ENCODE measurements at places on chromosomes 5 and 9.

- DNase-seq: no peak
Observed at GRCh38 chr5:29777373-29777772, 1416.1 kb upstream of the CDH6 start.

DNA sequence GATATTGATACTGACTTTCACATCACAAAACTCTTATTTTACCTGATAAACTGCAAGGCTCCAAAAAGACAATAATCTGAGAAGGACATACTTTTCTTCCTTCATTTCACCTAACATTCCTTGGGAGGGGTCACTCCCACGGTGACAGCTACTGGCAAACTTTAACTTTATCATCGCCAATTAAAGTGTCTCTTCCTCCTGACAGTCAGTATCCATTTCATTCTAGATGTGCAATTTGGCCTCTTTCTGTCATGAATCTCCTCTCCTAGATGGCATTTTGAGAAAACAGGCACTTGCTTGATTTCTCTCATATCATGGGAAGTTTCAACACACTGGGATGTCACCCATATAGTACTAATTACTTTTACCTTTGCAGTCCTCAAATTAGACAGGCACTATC lies 413.5 kb upstream of the CCNG1 start:
- no peak for DNase-seq

- DNase-seq: no peak
Observed at GRCh38 chr5:172731680-172732074, 39.3 kb downstream of the DUSP1 start.

DNA sequence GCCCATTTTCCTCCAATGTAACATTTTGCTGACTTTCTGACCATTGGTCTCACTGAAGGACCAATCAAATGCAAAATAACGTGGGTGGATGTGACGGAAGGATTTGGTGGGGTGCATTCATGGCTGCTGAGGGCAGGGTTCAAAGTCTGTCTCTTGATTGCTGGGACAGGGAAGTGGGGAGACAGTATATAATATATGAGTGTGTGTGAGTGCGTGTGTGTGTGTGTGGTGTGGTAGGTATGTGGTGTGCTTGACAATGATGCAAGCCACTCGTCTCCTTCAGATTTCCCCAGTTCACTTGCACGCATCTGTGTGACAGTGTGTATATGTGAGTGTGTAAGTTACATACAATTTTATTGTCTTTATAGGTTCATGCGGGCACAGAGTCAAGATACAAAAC lies 477.3 kb downstream of the DIRAS2 start:
- DNase-seq: no peak

- no peak for DNase-seq
Observed at GRCh38 chr5:151475388-151475787, 28.0 kb downstream of the SLC36A1 start.

GRCh38 chr9:116991051-116991450 lies 303.9 kb downstream of the TRIM32 start:
- no peak for DNase-seq

- DNase-seq: no peak
Observed at GRCh38 chr5:10106806-10107205, 142.9 kb downstream of the ATPSCKMT start.

DNA sequence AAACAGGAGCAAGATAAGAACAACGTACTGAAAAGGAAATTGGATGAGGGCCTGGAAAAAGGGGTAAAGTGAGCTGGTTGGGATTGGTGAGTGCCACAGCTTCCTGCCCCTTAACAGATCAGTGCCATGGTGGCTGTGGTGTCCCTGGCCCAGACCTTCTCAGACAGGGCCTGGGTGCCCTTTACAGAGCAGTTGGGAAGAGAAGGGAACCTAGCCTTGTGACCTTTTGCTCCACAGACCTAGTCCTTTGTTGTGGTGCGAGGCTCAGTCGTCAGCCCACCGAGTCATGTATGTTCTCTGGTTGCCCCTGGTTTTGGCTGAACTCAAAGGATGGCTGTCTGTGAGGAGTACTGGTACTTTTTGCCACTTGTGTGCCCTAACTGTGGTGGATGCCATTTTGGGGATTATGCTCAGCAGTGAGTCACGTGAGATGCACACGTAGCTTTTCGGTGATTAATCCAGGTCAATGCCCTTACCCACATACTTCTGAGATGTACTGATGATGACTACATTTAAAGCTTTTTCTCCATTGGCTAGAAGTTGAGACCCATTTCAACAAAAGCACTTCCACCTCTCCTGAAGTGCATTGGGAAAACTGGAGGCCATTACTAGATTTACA lies 48.4 kb downstream of the EXOSC2 start:
- no peak for DNase-seq

DNA sequence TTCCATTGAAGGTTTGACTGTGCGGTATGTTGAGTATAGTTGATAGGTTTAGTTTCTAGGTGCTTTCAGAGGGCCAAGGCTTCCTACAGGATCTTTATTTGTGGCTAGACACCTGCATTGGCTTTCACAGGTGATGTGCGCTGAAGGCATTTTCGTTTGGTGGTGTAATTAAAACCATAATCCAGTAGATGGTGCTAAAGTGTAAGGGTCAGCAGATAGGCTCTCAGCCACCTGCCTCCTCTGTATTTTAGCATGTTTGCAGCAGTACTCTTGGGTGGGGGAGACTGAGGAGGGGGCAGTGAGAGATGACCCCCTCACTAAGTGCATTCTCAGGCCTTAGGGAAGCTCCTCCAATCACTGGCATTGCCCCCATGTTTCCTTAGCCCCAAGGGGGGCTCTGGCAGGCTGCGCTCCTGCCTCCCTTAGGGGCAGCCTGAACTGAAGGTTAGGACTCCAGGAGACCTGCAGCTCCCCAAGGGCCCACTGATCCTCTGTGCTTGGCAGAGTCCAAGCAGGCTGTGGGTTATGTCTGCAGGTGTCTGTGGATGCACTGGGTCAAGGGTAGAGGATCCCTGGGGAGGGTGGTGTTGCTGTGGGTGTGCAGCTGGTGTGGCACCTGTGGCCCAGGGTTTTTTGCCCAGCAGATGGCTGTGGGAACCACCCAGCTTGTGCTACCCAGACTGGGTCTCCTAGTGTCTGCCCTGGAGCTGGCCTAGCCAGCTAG lies 23.4 kb downstream of the CDK20 start:
- no peak for DNase-seq

DNA sequence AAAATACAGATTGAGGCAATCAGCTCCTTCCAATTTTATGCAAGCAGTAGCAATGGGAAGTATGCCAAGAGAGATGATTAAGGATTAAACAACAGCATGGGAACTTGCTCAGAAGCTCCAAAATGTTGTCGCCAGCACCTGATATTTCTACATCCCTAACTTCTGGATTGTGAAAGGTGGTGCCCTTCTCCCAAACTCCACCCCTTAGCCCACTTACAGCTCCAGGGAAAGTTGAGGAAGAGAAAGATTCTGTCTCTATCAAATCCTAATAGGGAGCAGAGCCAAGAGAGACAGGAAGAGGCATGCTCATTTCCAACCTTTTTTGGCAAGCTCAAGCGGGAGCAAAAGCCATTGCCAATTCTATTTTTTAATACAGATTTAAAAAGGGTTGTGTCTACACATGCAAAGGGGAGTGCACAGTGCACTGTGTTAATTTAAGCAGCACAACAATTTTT lies 92.4 kb upstream of the NR3C1 start:
- no peak for DNase-seq

GRCh38 chr9:116322521-116322920 lies 168.9 kb downstream of the PAPPA start:
- no peak for DNase-seq

DNA sequence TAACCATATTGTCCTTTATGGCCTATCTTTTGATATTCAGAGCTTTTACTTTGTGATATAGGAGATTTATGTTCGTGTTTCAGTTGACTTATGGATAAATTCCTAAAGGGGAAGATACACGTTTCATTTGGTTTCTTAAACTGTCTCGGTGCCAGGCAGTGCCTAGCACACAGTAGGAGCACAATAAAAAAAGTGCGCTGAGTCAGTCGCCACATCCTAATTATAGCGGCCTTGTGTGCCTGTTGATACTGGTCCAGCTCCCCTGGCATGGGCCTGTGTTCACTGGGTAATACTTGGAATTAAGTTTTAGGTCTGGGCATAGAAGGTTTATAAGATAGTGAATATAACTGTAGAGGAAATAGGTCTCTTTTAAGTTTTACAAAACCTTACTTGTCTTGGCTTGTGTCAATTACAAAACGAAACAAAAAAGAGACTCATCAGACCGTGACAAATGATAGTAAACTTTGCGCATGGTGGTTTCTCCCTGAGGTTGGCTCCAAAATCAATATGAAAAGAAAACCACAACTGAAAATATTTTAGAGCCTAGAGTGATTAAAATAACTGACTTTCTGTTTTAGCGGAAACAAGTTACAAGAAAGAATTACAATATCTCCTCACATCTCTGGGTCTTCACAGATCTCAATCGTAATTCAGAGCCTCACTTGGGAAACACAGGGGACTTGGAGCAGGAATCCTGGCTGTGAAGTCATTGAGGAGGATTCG lies 84.8 kb downstream of the MVB12B start:
- DNase-seq: no peak

DNA sequence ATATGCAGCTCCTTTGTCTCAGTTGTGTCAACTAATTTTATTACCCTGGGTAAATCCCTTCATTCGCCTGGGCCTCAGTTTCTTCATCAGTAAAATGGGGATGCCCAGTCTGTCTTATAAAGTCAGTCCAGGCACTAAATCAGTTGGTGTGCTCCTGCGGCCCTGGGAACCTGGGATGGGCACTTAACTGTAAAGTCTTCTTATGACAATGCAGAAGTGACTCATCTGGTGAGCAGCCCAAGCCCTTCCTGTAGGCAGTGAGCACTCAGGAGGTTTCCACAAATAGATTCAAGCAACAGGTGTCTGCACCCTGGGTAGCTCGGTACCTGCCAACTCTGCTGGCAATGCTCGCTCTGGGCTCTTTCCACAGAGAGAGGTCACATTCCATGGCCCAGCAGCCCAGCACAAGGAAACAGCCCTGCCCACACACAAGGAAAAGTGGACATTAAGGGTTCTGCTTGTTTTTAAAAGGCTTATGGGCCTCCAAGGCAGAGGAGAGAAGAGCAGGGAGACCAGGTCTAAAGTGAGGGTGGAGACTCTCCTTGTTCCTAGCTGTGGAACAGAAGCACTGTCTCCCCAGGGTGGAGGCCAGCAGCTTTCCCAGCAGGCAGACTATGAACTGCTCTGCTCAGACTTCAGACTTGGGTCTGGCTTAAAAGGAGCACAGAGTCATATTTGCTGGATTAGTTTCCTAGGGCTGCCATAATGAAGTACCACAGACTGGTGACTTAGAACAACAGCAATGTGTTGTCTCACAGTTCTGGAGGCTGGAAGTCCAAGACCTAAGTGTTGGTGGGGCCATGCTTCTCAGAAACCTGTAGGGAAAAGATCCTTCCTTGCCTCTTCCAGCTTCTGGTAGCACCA lies 89.7 kb upstream of the ADRA1B start:
- no peak for DNase-seq

DNA sequence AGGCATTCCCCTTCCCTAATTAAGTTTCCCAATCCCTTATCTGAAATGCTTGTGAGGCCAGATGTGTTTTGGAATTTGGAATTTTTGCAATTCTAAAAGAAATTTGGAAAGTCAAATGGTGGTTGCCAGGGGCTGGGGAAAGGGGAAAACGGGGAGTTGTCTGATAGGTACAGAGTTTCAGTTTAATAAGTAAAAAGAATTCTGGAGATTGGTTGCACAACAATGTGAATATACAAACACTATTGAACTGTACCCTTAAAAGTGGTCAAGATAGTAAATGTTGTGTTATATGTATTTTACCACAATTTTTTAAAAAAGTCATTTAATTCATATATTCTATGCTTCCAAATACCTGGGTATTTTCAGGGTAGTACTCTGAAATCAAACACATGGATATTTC lies 154.5 kb downstream of the ADAMTS12 start:
- no peak for DNase-seq

GRCh38 chr9:133144142-133144903 lies 19.4 kb downstream of the GBGT1 start:
- DNase-seq: peak; percentile 81

DNA sequence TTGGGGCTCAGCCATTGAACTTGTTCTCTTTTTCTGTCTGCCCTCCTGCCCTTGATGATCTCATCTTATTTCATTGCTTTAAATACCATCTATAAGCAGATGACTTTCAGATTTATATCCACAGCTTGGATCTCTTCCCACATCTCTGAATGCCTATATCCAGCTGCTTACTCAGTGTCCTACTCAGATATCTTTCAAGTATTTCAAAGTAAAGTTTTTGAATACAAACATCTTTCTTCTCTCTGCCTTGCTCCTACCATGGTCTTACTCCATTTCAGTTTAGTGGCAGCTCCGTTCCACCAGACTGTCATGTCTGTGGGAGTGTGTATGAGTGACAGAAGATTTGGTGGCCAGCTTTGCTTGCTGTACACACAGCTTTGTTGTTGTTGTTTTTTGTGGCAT lies 59.7 kb downstream of the ERBIN start:
- DNase-seq: no peak

DNA sequence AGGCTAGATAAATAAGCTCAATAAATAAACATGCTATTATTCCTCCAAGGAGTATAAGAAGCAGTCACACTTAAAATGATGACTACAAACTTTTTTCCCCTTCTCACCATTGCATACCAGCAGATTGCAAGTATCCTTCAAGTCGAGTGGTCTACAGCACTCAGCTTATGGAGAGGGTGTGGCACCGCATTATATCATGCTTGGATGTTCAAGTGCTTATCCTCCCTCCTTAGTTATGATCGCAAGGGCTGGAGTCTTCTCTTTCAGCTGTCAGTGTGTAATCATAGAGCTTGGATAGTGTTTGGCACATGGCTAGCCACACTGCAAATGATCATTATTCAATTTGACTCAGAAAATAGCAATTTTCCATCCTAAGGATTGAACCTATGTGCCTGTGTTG lies 124.0 kb downstream of the CARTPT start:
- no peak for DNase-seq

GRCh38 chr9:93057703-93058354 lies 672 bp upstream of the SUSD3 start:
- no peak for DNase-seq

DNA sequence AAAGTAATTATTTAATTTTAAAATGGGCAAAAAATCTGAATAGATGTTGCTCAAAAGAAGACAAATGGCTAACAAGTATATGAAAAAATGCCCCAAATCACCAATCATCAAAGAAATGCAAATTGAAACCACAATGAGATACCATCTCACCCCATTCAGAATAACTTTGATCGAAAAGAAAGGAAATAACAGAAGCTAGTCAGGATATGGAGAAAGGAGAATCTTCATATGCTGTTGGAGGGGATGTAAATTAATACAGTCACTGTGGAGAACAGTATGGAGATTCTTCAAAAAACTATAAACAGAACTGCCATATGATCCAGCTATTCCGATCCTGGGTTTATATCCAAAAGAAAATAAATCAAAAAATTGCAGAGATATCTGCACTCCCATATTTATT lies 418.5 kb upstream of the RGMB start:
- DNase-seq: no peak

DNA sequence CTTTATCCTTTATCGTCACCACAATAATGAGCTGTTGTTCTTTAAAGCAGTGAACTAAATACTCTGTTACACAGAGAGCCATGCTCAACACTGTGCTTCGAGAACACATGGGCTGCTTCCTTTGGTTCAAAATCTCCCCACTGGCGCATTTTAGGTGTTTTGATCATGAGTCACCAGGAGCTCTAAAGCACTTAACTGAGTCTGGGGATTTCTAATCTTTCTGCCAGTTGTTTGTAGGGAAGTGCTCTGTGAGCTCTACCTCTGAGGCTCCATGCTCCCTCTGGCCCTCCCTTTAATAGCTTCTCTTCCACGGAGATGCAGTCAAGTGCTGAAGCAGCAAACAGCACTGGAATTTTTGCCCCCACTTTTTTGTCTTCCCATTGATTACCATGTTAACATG lies 17.0 kb downstream of the ERAP2 start:
- no peak for DNase-seq

Measured in stimulated activated CD8-positive, alpha-beta memory T cell treated with anti-CD3 and anti-CD28 coated beads, Interleukin-4, amount 100 ng/mL, for 24 hours (primary cell).